ENCODE measurements at places on chromosomes 6 and 20. TPM values are rescaled to one million over a fixed set of nuclear protein-coding genes. Genes with fewer than 3 reads are reported as not detected.
A peak's percentile ranks its signal among the peaks of the same experiment; 100 is the strongest.

The CD24 gene
- total RNA-seq, result 1.4 TPM

The ZNF217 gene
- 51.3 TPM for total RNA-seq

The FILIP1 gene
- not detected for total RNA-seq

The DLK2 gene
- total RNA-seq, result 1.0 TPM

The FNDC11 gene
- total RNA-seq, result 0.23 TPM

The ANKRD66 gene
- not detected for total RNA-seq

The SMLR1 gene
- total RNA-seq, result not detected

The RAET1E gene
- total RNA-seq, result not detected

The DDX43 gene
- total RNA-seq, result 0.16 TPM

The BHLHE23 gene
- not detected for total RNA-seq

The GINS1 gene
- total RNA-seq, result 35.9 TPM

The HEY2 gene
- total RNA-seq, result not detected

The FAM209A gene
- 0.83 TPM for total RNA-seq

DNA sequence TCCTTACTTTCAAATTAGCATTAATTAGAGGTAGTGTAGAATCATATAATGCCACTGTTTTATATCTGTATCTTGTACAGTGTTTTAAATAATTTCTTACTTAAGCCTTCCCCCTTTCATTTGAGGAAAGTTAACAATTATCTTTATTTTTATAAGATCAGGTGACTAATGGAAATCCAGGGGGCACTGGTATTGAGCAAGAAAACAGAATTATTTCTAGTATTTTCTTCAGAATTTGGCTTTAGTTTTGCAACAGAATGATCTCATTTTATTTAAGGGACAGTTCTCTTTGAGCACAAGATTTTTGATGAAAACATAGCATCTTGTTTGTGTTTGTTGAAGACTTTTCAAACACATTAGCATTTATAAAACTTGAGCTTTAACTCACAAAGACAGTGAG, 55.9 kb downstream of the RNF217 start:
- no peak for DNase-seq

GRCh38 chr20:50734730-50735679, 3.6 kb downstream of the PARD6B start:
- no peak for DNase-seq

GRCh38 chr6:155782320-155782731, 326.7 kb upstream of the NOX3 start:
- no peak for DNase-seq

DNA sequence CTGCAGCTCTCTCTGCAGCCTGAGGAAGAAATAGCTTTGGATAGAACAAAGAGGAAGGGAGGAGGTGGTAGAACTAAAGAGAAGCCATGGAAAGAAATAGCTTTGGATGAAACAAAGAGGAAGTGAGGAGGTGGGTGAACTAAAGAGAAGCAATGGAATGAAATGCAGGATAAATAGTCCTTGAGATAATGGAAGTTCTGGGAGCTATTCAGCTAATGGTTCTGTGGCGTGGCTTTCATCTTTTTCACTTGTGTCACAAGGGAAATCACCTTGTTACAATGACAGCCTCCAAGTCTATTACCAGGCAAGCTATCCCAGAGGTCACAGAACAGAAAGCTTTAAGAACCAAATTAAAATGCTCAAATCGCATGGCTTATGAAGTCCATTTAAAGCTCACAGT, 141.3 kb upstream of the ARG1 start:
- DNase-seq, result no peak

- DNase-seq, result peak; percentile 70
Observed at GRCh38 chr20:63686492-63687321, 9.7 kb upstream of the TNFRSF6B start.

GRCh38 chr6:148867862-148868261, 121.0 kb downstream of the UST start:
- peak; percentile 30 for DNase-seq

GRCh38 chr20:56380375-56380774, 11.6 kb downstream of the AURKA start:
- no peak for DNase-seq

DNA sequence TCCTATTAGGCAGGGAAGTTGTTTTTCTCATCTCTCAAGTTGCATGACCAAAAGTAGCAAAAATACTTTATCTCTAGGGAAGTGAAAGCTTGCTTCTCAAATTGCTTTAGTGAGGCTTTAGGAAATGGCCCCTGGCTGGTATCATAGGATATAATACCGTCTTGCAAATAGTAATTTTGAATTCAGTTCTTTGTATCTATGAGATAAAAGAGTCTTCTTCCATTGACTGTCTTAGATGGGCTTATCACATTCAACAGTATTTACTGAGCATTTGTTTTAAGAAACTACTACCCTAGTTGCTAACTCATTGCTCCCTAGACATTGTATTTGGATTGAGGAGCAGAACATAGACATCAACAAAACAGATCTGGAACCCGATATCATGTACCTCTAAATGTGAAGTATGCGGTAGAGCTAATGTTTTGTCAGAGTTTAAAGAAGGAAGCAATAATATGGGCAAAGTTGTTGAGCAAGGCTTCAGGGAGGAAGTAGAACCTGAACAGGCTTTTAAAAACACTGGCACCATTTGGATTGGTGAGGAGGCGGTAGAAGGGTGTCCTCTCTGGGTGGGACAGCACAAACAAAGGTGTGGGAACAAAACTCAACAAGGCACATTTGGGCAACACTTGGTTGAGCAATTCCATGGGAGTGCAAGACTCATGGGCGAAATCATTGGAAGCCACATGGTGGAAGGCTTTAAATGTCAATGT, 101.5 kb downstream of the SGK1 start:
- no peak for DNase-seq

GRCh38 chr6:87736809-87737540, 34.9 kb upstream of the AKIRIN2 start:
- peak; percentile 19 for DNase-seq

- DNase-seq, result no peak
Observed at GRCh38 chr6:37357288-37357687, 3.5 kb downstream of the RNF8 start.

GRCh38 chr6:157978021-157978783, 3.5 kb upstream of the SYNJ2 start:
- no peak for DNase-seq

DNA sequence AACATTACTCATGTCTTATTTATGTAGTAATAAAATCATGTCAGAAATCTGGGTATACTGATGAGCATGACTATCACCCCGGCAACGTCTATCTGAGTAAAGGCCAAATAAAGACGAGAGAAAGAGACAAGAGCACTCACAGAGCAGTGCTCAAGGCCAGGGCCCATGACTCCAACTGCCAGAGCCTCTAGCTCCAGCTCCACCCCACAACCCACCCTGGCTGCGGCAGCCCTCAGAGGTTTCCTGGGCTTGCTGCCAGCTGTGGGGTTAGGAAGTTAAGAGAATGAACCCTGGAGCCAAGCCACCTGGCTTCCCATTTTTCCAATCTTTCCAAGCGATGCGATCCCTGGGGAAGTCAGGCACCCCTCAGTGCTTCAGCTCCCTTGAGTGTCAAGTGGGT, 92.0 kb upstream of the PAX1 start:
- no peak for DNase-seq

DNA sequence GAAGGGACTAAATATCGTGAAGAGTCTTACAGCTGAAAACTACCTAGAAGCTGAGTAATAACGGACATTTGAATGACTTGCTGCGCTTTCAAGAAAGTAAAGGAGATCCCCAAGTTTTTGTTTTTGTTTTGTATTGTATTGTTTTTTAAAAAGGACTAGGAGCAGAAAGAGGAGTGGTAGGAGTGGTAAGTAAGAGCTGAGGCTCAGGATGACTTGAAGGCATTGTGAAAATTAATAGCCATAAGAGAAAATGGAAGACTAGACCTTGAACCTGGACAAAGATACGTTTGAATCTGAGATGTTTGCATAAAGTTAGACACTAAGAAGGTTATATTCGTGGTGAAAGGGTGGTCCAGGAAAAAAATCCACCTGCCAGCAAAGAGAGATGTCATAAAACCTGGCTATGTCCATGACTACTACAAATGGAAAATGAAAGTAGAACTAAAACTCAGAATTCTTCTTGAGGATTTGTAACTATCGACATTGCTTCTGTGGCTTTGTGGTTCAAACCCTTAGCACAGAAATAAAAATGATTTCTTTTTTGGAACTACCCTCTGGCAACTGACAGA, 824.8 kb upstream of the FLRT3 start:
- DNase-seq, result no peak

GRCh38 chr6:159815410-159815809, 15.3 kb downstream of the PNLDC1 start:
- DNase-seq, result no peak

DNA sequence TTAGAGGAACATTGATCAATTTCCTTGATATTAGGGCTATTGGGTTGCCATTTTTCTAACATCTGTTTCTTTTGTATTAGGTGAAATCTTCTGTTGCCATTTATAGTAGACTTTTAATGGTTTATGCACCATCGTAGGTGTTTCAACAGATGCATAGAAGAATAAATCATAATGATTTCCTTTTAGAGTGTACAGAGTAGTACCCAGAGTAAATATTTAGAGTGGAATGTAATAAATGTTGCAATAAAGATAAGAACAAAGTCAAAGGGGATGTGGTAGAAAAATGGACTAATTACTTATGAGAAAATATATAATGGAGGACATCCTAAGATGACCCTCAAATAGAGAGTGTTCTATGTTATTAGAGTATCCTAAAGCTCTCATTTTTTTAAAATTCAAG, 643.0 kb upstream of the CITED2 start:
- DNase-seq, result no peak

- DNase-seq, result no peak
Observed at GRCh38 chr6:16873698-16874097, 112.4 kb upstream of the ATXN1 start.

DNA sequence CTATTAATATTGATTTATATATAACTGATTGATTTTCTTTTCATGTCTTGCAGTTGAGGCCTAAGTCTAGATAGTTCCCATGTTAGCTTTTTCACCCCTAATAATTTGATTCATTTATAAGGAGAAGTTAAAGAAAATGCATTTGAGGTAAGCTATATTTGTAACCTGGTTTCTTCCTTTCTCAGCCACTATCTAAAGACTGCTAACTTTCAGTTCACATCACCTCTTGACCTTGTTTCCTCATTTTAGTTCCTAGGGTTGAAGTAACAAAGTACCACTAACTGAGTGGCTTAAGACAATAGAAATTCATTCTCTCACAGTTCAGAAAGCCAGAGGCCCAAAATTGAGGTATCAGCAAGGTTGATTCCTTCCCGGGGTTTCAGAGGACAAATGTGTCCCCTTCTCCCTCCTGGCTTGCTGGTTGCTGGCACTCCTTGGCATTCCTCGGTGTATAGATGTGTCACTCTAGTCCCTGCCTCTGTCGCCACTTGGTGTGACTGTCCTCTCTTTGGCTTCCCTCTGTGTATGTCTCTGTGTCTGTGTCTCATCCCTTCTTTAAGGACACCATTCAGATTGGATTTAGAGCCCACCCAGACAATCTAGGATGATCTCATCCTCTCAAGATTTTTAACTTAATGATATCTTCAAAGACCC, 55.9 kb upstream of the C20orf144 start:
- no peak for DNase-seq

DNA sequence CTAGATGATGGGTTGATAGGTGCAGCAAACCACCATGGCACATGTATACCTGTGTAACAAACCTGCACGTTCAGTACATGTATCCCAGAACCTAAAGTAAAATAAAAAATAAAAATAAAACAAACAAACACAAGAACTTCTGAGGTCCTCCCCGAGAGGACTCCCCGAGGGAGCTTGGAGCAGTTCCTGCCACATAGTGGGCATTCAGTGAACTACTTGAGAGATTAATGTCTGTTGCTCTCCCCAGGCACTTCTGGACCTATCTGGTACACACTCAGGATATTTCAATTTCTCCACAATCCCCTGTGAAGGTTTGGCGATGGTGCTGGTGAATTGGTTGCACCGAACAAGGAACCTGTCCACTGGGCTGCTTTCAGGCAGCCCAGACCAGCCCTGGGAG, 311.2 kb downstream of the ESR1 start:
- no peak for DNase-seq

DNA sequence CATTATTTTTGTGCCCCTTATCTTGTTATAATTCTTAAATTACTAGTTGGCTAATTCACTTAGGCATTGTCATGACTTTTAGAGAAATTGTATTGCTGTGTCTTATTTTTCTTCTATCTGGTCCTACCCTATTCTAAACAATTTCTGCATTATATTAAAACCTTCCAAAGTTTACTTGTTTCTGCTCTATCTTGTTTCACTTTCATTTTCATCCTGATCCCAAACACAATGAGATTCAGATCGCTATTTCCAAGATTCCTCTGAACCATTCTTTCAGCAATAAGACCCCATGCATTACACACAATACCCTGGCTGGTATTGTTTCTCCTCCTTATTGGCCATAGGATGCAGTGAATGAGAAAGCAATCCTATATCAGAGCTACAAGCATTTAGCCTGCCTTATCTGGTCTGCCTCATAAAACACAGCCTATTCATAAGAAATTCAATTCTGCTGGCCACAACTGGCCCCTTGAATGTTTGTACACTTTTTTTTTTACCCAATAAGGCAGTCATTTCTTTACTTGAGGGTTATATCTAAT, 69.9 kb upstream of the POU3F2 start:
- no peak for DNase-seq

- no peak for DNase-seq
Observed at GRCh38 chr6:160034036-160034930, 65.4 kb downstream of the IGF2R start.

Measured in activated CD8-positive, alpha-beta T cell treated with anti-CD3 and anti-CD28 coated beads for 36 hours (primary cell).